ENCODE measurements at places on chromosomes 16 and 17. TPM values are rescaled to one million over a fixed set of nuclear protein-coding genes. Genes with fewer than 3 reads are reported as not detected.

CIITA gene
- total RNA-seq: 67.8 TPM

SLC47A1 gene
- 0.25 TPM for total RNA-seq

BRIP1 gene
- 15.5 TPM for total RNA-seq

IL32 gene
- 4,510 TPM for total RNA-seq

TBC1D28 gene
- total RNA-seq: not detected
